ENCODE measurements at places on chromosomes 12 and 14.

GRCh38 chr12:69948851-69949250, 123.8 kb downstream of the MYRFL start:
- DNase-seq, result no peak

DNA sequence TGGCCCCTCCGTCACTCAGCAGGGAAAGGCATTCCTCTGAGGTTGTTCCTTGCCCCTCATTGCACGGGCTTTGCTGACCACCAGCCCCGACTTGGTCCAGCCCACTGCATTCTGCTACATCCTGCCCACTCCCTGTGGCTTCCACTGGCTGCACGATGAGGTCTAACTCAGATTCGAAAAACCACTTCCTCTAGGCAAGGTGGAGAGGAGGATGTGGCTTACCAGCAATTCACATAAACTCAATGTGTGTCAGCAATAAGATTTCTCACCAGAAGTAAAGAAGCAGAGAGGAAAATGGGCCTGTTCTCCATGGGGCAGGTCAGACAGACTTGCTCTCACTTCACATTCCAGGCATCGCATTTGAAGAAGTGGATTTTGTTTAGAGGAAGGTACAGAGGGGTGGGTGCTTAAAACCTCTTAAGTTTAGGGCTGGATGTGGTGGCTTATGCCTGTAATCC, 14.7 kb downstream of the GPR68 start:
- DNase-seq, result no peak

DNA sequence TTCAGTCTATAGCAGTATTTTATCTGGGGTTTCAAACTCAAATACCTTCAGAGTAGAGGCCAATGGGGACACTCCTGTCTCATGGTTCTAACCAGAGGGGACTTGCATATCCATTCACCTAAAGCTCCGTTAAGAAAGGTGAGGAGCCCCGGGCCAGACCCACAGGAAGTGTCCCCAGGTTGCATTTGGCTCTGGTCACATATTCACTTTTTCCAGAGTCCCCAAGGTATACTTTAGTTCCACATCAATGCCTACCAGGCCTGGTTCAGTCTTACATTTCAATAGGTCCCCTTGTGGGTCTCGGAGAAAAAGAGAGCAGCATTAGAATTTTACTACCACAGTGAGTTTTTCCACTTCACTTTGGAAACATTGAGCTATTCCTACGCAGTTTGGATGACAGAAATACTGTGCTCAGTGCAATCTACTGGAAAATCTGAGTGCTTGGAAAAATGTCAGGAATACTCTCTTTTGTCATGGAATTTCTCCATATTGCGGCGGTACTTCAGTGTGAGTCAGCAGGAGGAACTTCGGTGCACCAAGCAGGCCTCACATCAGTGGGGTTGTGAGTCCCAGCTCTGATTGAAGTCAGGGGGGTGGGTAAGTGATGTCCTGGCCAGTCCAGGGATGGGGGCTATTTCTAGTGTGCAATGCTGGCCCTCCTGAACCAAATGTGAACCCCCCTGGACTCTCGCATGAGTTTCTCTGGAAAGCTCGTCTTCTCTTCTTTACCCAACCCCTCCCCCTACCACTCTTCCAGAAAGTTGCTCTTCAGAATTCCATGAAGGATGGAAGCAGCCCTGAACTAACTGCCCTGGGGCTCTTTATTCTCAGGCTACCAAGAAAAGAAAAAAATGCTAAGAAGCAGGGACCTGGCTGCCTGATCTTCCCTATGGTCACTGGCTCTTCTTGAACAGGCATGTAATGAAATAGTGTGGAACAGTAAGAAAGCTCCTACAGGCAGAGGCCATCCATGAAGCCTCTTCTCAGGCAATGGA, 184.7 kb downstream of the PRKCH start:
- DNase-seq, result no peak

DNA sequence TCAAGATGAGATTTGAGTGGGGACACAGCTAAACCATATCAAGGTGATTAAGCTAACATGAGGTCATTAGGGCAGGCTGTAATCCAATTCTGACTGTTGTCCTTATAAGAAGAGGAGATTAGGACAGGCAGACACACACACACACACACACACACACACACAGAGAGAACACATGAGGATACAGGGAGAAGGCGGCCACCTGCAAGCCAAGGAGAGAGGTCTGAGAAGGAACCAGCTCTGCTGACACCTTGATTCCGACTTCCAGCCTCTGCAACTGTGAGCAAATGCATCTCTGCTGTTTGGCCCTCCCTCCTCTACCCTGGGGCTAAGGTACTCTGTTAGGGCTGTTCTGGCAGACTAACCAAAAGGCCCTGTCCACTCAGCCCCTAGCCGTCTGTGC, 112.5 kb upstream of the GSC start:
- DNase-seq, result no peak

DNA sequence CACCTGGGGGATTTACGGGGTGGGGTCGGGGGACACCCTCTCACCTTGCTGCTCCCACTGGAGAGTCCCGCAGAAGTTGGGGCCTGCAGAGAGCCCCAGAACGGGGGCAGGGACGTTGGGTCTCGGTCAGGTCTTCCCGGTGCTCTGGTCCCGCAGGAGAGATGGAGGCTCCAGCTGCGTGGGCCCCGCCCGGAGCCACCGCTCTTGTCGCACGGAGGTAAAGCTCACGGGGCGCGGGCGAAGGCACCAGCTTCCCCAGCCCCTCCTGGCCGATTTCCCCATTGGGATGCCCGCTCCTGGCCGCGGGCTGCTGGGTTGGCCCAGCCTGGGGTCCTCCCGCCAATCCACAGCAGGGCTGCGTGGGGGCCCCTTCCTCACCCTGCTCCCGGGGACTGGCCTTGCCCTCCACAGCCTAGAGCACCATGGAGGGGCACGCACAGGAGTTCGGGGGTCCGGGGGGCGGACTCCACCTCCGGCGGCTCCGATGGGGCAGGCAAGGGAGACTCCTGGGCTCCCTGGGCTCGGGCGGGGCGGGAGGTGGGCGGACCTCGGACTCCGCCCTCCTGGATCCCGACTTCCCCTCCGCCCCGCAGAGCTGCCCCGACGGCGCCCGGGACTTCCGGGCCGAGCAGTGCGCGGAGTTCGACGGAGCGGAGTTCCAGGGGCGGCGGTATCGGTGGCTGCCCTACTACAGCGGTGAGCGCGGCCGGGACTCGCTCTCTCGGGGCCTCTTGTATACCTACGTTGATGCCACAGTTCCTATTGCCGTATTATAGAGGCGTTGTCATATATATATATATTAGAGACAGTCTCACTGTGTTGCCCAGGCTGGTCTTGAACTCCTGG, 8.4 kb downstream of the PAPLN start:
- DNase-seq, result peak; percentile 10

- DNase-seq, result no peak
Measured at GRCh38 chr14:88005050-88005481, at the start of gene GPR65. TSS of gene GPR65 (plus strand) at chr14:88005135. CDS start at chr14:88010848, 5,713 bp downstream.

Measured in stimulated activated CD4-positive, alpha-beta T cell treated with anti-CD3 and anti-CD28 coated beads, Interleukin-12 subunit alpha, Interleukin-12 subunit beta, amount 100 ng/mL, for 24 hours (primary cell).